ENCODE measurements at places on chromosomes 2 and 18.

DNA sequence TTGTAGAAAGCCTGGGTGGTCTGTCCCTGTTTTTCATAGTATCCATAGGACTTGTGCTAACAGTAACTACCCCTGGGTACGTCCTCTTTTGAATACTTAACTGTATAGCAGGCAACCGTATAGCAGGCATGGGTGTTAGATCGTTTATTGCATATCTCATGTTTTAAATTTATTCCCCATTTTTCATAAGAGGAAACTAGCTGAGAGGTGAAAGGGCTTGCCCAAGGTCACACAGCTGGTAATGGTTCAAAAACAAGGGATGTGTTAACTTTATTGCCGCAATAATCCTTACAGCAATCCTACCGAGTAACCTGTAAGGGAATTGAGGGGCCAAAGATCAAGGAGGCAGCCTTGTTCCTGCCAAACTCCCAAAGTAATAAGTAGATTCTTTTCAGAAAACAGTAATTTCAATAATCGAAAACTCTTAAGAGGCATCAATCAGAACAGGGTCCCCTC is 990 bp upstream of the MGAT4A start:
- DNase-seq: no peak

- DNase-seq: no peak
Measured at GRCh38 chr2:111691164-111691875, 192.7 kb downstream of the ANAPC1 start.

DNA sequence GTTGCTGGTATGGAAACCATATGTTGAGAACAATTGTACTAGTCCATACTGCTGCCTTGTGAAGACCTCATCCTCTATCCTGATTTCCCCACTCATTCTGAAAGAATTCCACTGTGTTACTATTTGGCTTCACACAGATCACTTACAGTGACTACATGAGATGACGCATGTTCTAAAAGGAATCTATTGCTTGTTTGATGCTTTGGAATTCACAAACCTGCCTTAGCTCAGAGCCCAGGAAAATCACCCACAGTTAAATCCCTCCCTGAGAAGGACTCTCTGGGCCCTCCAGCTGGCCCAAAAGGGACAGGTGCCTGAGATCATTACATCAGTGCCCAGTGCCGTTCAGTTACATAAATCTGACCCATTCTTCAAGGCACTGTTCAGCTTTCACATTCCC is 45.3 kb downstream of the KLHL29 start:
- no peak for DNase-seq

DNA sequence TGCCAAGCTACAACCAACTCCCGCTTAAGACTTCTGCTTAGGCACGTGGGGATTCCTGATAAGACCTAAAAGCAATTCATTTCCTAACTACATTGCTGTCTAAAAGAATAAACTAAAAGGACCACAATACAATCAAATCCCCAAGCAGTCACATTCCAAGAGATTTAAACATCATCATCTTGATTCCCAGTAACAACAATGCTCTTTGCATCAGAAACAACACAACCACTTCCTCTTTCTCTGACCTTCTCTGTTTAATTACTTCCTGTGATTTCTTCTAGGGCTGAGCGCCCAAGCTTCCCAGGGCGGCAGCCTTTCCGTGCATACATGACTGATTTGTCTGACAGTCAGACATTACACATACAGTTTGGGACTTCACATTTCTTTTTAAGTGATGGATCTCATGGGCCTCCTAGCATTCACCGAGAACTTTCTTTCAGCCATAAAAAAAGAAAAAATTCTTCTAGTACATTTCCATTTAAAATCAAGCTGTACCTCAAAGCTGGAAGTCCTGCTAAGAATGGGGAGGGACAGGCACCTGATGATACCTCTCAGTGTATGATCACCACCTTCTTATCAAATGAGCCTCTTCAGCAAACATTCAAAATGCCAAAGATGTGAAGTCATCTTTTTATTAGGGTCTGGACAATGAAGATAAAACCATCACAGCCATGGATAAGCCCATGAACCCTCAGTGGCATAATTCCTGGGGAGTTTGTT is 11.5 kb downstream of the SPRED2 start:
- DNase-seq: no peak

- DNase-seq: no peak
Measured at GRCh38 chr18:44848644-44849335, 168.1 kb downstream of the SETBP1 start.

- DNase-seq: no peak
Measured at GRCh38 chr2:46375566-46376125, 78.4 kb downstream of the EPAS1 start.

DNA sequence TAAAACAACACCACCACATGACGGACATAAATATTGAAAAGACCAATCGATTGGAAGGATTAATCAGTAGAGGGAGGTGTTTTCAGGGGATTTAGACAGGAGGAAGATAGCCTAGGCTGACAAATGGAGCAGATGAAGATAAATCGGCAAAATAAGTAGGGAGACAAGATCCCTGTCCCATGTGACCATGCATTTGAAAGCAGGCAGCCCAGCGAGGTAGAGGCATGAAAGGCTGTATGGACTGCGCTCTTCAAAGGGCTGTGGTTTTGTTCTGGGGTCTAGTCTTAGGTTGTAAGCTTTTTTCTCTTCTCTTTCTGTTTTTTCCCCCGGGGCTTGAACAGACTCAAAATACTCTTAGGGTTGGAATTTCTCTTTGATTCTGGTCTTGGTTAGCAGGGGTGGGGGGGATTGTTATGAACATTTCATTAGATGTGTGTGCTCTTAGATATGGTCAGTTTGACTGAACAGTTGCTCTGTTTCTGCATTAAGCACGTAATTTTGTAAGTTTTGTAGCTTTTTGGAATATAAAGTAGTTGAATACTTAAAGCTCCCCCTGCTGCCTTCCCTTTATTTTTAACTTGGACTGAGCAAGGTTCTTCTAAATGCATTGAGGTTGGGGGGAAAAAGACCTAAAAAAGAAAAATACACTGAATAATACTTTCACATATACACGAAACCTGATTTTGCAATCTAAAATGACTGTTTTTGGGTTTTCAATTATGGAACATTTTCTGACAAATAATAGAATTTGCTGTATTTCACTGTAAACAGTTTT is 32.2 kb downstream of the ZNF532 start:
- no peak for DNase-seq

- no peak for DNase-seq
Measured at GRCh38 chr2:26401739-26402541, at the start of gene DRC1. TSS of gene DRC1 (plus strand) at chr2:26401920. CDS start at chr2:26401990, 70 bp downstream.

DNA sequence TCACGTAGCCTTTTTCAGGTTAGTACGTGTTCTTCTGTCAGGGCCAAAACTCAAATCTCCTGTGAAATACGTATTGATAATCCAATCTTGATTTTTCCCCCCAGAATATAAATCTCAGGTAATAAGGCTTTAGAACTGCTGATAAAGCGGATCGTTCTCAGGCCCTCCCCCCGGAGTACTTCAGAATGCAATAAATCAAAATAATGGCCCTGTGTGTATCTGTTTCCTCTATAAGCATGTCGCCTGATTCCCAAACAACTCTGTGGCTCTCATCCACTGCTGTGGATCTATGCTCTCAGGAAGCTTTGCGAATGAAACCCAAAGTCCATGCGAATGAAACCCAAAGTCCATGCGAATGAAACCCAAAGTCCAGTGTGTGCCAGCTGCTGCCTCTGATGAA is 49.4 kb downstream of the IMPA2 start:
- no peak for DNase-seq

DNA sequence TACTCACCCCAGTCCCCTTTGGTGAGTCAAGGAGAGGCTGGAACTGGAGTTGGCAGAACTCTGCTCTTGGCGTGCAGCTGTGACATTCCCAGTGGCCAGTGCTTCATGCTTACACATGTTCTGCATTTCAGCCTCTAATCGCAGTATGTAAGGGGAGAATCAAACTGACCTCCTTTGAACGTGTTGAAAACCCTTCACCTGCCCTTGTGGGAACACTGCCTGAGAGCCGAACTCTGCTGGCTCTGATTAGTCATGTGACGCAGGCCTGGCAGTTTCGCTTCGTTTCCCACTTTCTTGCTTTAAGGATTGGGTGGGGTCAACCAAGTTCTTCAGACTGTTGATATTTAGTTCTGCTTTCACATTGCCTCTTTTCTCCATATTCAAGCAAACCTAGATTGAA is 173.8 kb upstream of the BCL2L11 start:
- no peak for DNase-seq

GRCh38 chr2:108971661-108972566 is 17.1 kb downstream of the EDAR start:
- no peak for DNase-seq

- DNase-seq: no peak
Measured at GRCh38 chr2:45759310-45759851, 107.9 kb downstream of the PRKCE start.

DNA sequence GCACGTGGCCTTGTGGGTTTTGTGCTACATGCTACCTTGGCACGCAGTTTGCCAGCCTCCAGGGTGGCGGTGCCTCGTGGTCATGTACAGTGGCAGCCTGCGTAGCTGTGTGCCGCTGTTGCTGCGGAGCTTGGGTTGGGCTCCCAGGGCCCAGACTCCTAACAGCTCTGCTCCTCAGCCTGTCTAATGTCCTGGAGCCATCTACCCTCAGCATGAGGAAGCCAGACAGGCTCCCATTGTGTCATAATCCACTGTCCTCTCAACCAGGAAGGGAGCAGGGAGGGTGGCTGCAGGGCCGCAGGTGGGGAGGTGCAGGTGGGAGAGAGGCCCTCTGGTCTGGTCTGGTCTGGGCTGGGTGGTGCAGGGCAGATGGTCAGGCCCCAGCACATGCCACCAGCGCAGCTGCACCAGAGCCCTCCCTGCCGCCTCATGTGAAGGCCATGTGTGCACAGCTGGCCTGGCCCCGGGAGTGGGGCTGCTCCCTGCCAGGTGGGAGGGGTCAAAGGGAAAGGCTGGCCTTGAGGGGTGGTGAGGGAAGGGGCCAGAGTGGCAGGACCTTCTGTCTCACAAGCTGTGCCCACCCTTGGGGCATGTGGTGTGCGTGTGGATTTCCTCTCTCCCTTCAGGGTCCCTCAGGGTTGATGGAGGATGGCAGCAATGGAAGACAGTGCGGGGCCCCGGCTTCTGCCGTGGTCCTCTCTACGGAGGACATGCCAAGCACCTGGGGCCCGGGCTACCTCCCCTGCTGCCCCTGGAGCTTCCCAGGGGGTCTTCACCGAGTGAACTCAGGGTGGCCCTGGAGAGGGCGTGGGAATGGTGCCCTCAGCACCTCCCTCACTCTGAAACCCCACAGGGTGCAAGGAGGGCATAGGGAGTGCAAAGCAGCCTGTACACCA is 4.8 kb downstream of the ATOH8 start:
- no peak for DNase-seq

GRCh38 chr2:156380117-156380645 is 47.7 kb upstream of the NR4A2 start:
- no peak for DNase-seq

GRCh38 chr2:232438951-232439757 is 16.8 kb upstream of the ALPI start:
- DNase-seq: no peak

GRCh38 chr2:69889302-69889701 is 4.5 kb upstream of the SNRNP27 start:
- no peak for DNase-seq

DNA sequence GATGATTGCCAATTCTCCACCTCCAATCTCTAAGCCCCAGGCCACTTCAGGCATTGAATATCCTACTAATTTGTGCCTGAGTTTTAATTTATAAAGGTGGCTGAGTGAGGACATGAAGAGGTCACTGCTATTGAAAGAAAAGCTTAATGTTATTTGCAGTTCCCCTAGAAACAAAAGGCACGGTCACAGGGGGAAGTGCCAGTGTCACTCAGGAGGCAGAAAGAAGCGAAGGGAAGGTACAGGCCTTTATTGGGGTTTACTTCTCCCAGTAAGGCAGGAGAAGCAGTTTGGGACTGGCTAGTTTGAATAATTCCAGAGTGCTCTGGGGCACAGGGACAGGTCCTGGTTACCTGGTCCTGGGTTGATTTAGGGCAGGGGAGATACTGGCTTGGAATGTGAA is 1.7 kb upstream of the ABHD1 start:
- no peak for DNase-seq

DNA sequence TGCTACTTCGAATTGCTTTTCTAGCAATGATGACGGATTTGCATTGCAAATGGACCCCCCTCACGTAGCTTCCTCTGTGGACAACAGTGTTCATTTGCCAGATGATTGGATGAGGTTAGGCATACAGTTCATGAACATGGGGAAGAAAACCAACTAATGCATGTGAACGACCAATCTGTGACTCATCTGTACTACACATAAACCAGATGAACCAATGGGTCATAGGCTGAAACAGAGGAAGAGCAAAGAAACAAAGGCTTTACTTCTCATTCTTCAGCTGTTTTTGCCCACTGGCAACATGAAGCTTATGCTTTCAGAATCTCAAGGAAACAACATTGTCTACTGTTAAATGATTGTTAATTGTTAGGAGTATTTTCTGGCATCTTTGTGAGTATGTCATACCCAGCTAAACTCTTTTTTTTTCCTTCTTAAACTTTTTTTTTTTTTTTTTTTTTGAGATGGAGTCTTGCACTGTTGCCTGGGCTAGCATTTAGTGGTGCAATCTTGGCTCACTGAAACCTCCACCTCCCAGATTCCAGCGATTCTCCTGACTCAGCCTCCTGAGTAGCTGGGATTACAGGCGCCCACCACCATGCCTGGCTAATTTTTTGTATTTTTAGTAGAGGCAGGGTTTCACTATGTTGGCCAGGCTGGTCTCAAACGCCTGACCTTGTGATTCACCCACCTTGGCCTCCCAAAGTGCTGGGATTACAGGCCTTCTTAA is 35.5 kb downstream of the EFEMP1 start:
- DNase-seq: no peak

DNA sequence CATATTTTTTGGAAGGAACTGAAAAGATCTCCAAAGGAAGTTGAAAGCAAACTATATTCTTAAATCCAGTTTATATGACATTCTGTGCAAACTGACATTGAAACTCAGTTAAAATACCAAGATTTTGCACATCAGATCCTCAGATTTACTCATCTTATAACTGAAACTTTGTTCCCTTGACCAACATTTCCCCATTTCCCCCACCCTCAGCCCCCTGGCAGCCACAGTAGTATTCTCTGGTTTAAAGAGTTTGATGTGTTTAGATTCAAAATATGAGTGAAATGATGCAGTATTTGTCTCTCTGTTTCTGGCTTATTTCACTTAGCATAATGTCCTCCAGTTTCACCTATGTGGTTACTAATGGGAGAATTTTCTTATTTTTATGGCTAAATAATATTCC is 99.2 kb upstream of the ITGA4 start:
- no peak for DNase-seq

GRCh38 chr2:217922101-217923006 is 80.4 kb downstream of the TNS1 start:
- no peak for DNase-seq

GRCh38 chr2:1028831-1029230 is 78.2 kb downstream of the SNTG2 start:
- no peak for DNase-seq

- DNase-seq: no peak
Measured at GRCh38 chr18:50973367-50974126, 5.7 kb downstream of the ELAC1 start.

GRCh38 chr2:223594259-223594658 is 7.9 kb downstream of the SCG2 start:
- DNase-seq: no peak

GRCh38 chr2:160371251-160372009 is 122.2 kb downstream of the RBMS1 start:
- DNase-seq: no peak

- no peak for DNase-seq
Measured at GRCh38 chr2:214624166-214624760, 185.2 kb downstream of the BARD1 start.

- no peak for DNase-seq
Measured at GRCh38 chr2:50263728-50264127, 768.2 kb downstream of the NRXN1 start.
